ENCODE measurements at places on chromosomes 12 and 14.

DNA sequence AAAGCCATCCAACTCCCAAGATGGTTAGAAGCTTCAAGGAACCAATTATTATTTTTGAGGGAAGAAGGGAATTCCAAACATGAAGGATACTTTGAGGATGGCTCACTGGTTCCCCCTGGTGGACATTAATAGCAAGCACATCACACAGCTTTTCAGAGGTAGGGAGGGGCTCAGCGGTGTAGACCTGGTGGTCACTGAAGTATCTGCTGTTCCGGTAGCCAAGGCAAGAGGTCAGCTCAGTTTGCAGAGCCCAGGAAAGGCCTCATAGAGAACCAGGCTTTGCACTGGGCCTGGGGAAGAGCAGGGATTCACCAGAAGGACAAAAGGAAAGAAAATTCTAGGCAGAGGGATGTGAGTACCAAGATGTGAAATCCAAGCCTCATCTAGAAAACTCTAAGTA lies 118.7 kb downstream of the KSR2 start:
- no peak for DNase-seq

- DNase-seq = no peak
Observed at GRCh38 chr12:89253488-89253887, 98.8 kb downstream of the DUSP6 start.

- no peak for DNase-seq
Observed at GRCh38 chr12:51334764-51335163, 10.8 kb upstream of the BIN2 start.

DNA sequence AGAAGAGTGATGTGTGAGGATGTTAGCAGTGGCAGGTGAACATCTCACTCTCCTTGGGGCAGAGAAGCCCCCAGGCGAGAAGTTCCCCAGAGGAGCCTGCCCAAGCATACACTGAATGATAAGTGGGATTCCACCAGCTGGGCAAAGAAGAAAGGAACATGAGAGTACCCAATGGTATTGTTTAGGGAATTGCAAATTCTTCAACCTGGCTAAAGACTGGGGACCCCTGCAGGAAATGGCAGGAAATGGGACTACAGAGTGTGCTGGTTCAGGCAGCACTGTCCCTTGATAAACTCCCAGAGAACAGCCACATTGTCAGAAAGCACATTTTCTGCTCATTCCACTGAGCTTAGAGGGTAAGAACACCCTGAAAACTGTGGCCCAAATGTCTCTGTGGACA lies 121.3 kb downstream of the RPS29 start:
- DNase-seq = no peak

DNA sequence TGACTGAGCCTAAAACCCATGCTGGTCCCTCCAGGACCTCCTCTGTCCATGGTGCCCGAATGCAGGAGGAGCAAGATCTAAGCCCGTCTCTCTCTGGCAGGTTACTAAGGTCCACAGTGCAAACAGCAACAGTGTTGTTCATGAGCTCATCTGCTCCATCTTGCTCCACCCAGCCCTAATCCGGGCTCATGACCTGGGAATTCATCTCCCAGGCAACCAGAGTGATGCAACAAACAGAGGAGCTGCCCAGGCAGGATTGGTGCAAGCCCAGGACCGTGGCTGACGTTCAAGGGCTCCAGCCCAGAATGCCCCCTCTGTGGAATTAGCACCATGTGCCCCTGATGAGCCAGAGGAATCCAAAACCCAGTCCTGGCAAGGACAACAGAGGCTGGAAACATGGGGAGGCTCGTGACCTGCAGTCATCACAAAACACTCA lies 29.9 kb downstream of the HSPB8 start:
- no peak for DNase-seq

- no peak for DNase-seq
Observed at GRCh38 chr12:46187023-46187422, 81.8 kb downstream of the SLC38A1 start.

DNA sequence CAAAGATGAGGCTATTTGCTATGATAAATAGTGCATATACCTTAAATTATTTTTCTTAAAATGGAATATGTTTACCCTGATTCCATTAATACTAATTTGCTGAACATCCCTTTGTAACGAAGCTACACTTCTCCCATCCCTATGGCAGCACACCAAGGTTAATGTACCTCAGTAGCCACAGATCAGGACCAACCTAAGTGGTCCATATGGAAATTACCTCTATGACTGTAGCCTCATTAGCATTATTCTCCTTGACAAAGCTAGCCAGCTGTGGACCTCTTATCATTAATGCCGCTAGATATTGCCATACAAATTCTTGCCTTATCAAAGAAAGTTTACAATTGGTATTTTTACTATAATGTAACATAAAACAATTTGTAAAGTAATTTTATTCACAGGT lies 76.9 kb upstream of the GARIN2 start:
- no peak for DNase-seq

GRCh38 chr14:83850092-83850491 lies 1679.9 kb upstream of the FLRT2 start:
- DNase-seq = no peak

- DNase-seq = no peak
Observed at GRCh38 chr12:62306569-62307530, 46.6 kb downstream of the USP15 start.

GRCh38 chr12:78149459-78149858 lies 318.8 kb downstream of the NAV3 start:
- DNase-seq = no peak

DNA sequence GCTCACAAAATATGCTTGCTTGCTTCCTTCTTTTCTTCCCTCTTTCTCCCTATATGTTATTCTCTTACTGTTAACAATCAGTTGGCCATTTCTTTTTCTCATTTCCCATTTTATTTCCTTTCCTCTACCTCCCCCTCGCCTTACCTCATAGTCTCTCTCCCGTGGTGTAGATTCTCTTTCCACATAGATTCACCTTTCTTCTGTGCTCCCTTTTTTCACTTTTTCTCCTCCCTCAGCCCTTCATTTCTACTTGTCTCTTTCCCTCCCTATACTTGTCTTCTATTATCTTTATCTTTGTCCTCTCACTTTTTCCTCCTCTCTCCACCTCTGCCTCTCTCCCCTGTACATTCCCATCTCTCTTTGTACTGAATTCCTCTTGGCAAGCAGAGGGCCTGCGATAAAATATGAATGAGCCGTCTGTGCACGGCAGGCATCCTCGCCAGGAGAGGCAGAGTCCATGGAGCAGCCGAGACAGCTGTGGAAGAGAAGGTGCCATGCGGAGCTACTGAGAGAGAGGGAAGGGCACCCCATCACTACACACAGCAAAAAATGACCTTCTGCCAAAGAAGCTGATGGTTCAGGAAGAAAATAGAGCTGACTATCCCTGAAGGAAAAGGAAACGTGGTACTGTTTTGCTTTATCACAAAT lies 12.1 kb downstream of the C14orf93 start:
- DNase-seq = no peak

GRCh38 chr14:99067141-99067920 lies 204.7 kb downstream of the BCL11B start:
- DNase-seq = no peak

- no peak for DNase-seq
Observed at GRCh38 chr14:90959344-90959743, 101.1 kb downstream of the RPS6KA5 start.

DNA sequence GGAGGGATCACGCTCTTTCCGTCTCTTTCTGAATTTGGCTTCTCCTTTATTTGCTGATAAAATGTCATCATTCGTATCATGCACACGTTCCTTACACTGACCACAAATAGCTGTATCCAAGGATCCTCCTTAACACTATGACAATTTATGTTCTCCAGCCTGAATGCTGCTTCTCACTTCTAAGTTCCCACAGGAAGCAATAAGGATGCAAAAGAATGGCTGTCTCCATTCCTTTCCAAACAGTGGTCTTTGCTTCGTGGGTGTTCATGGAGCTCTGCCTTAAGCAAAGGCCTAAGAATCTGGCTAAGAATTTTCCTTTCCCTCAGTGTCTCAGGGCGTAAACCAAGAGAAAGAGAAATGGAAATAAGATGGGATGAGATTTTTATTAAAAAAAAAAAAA lies 200.2 kb downstream of the ITPR2 start:
- DNase-seq = no peak

GRCh38 chr14:104695660-104696000 lies 6.2 kb downstream of the INF2 start:
- DNase-seq = no peak

GRCh38 chr14:76666746-76667145 lies 94.5 kb upstream of the VASH1 start:
- no peak for DNase-seq

- no peak for DNase-seq
Observed at GRCh38 chr14:73700325-73700724, 13.9 kb downstream of the PNMA1 start.

- no peak for DNase-seq
Observed at GRCh38 chr12:88973998-88974397, 378.3 kb downstream of the DUSP6 start.

DNA sequence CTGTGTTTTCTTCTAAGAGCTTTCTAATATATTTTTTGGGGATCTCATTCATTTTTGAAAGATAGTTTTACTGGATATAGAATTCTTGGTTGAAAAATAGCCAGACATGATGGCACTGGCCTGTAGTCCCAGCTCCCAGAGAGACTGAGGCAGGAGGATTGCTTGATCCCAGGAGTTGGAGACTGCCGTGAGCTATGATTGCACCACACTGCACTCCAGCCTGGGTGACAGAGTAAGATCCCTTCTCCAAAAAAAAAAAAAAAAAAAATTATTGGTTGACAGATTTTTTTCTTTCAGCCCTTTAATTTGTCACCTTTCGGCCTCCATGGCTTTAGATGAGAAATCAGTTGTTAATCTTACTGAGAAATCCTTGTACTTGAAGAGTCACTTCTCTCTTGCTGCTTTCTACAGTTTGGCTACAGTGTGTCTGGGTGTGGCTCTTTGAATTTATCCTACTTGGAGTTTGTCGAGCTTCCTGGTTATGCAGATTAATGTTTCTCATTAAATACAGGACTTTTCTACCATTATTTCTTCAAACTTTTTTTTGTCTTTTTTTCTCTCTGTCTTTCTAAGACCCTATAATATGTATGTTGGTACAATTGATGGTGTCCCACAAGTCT lies 60.2 kb upstream of the AMN start:
- DNase-seq = no peak
